ENCODE measurements at places on chromosomes 11 and 22. TPM values are rescaled to one million over a fixed set of nuclear protein-coding genes. Genes with fewer than 3 reads are reported as not detected.

- no peak for DNase-seq
- peak overlapping the region; percentile 46 for H3K27ac ChIP-seq
- H3K4me3 ChIP-seq = no peak overlapping the region
- peaks cover 31% of the 10 kb centered on the region for H3K4me1 ChIP-seq
- no peaks in the 10 kb centered on the region for H3K27me3 ChIP-seq
- H3K36me3 ChIP-seq = no peaks in the 10 kb centered on the region
Observed at GRCh38 chr11:86460461-86461385, 86.0 kb downstream of the CCDC81 start.

DNA sequence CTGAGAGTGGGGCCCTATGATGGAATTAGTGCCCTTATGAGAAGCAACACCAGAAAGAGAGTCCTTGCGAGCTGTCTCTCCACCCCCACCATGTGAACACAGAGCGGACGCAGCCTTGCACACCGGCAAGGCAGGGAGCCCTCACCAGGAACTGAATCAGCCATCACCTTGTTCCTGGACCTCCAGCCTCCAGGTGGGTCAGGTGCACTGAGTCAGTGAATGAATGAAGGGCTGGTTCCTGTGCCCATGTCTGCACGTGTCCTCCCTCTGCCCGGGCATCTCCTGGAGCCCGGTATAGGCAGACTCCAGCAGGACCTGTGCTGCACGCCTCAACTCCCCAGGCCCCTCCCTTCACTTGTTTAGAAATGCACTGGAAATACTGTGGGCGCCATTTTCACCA lies 54.9 kb downstream of the LINC01488 start:
- H3K36me3 ChIP-seq = no peaks in the 10 kb centered on the region
- H3K4me3 ChIP-seq = no peak overlapping the region
- no peak for DNase-seq
- H3K27ac ChIP-seq = no peak overlapping the region

MAPK8IP2 gene
- 0.88 TPM for total RNA-seq

DNA sequence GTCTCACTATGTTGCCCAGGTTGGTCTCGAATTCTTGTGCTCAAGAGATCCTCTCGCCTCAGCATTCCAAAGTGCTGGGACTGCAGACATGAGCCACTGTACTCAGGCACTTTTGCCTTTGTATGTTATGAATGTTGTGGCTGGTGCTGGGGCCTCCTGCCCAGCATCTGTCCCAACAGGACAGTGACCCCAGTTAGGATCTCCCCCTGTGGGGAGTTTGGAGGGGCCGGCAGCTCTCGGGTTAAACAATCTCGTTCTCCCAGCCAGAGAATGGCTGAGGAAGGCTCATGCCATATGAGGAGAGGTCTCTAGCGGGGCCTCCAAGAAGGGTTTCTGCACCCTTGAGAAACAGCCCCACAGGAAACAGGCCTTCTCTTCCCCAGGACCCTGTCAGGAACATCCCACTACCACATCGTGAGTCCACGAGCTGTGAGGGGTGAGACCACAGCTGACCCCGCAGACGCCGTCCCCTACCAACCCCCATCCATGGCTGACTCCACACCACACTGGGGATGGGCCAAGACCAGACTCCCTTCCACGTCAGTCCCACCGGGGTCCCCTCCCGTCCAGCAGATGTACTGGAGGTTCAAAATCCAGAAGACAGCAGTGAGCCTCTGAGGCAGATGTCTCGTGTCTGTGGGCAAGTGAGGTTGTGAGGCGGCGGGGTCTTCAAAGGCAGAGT lies 54.1 kb downstream of the SHANK2 start:
- H3K27me3 ChIP-seq = no peaks in the 10 kb centered on the region
- H3K4me1 ChIP-seq = no peaks in the 10 kb centered on the region
- no peak overlapping the region for H3K4me3 ChIP-seq
- DNase-seq = no peak
- no peaks in the 10 kb centered on the region for H3K36me3 ChIP-seq
- no peak overlapping the region for H3K27ac ChIP-seq

GRCh38 chr22:20062766-20063083 lies 17.3 kb upstream of the DGCR8 start:
- no peak overlapping the region for H3K4me3 ChIP-seq
- H3K27me3 ChIP-seq = no peaks in the 10 kb centered on the region
- H3K27ac ChIP-seq = no peak overlapping the region
- no peaks in the 10 kb centered on the region for H3K4me1 ChIP-seq

GRCh38 chr11:17504330-17505107 lies 27.9 kb upstream of the ABCC8 start:
- peaks cover 58% of the 10 kb centered on the region for H3K27me3 ChIP-seq
- H3K27ac ChIP-seq = no peak overlapping the region
- no peak overlapping the region for H3K4me3 ChIP-seq
- H3K4me1 ChIP-seq = no peaks in the 10 kb centered on the region
- no peaks in the 10 kb centered on the region for H3K36me3 ChIP-seq

- H3K4me3 ChIP-seq = no peak overlapping the region
- no peaks in the 10 kb centered on the region for H3K36me3 ChIP-seq
- H3K27me3 ChIP-seq = no peaks in the 10 kb centered on the region
Observed at GRCh38 chr11:33941637-33942160, 49.8 kb upstream of the LMO2 start.

- no peaks in the 10 kb centered on the region for H3K36me3 ChIP-seq
- no peak overlapping the region for H3K4me3 ChIP-seq
- no peak for DNase-seq
- H3K27me3 ChIP-seq = peaks cover 51% of the 10 kb centered on the region
Observed at GRCh38 chr22:47320560-47320959, 558.1 kb downstream of the TBC1D22A start.
